A172 (cell line): ENCODE measurements at places on chromosomes 5 and 9. TPM values are rescaled to one million over a fixed set of nuclear protein-coding genes. Genes with fewer than 3 reads are reported as not detected.

DNA sequence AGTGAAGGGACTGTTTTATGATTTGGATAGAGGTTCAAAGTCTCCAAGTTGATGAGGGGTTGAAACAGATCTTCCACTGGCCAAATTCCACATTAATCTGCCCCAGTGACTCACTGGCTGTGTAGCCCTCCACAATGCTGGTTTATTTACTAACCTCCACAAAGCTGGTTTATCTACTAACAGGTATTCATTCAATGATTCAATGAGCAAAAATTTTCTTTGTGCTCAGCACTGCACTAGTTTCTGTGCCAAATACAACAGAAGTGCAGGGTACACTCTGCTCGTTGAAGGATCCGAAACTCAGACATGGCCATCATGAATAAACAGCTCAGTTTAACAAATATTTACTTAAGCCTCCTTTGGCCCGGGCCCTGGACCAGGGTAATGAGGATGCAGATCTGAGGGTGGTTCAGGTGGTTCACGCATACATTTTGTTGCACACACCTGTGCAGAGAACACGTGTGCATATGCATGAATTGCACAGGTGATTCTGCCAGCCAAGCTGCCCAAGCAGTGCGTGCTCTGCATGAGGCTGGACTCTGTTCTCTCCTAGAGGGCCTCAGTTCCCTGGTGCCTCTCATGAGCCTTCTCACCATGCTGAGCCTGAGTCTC is 71.0 kb downstream of the SH3PXD2B start:
- peak; percentile 67 for DNase-seq

GRCh38 chr5:4386152-4386551 is 754.0 kb upstream of the ADAMTS16 start:
- DNase-seq, result no peak

- DNase-seq, result no peak
These were observed 579 bp upstream of the ASTN2 start for GRCh38 chr9:117415358-117415914.

- no peak for DNase-seq
These were observed 828 bp upstream of the TRIO start for GRCh38 chr5:14142202-14142826.

DNA sequence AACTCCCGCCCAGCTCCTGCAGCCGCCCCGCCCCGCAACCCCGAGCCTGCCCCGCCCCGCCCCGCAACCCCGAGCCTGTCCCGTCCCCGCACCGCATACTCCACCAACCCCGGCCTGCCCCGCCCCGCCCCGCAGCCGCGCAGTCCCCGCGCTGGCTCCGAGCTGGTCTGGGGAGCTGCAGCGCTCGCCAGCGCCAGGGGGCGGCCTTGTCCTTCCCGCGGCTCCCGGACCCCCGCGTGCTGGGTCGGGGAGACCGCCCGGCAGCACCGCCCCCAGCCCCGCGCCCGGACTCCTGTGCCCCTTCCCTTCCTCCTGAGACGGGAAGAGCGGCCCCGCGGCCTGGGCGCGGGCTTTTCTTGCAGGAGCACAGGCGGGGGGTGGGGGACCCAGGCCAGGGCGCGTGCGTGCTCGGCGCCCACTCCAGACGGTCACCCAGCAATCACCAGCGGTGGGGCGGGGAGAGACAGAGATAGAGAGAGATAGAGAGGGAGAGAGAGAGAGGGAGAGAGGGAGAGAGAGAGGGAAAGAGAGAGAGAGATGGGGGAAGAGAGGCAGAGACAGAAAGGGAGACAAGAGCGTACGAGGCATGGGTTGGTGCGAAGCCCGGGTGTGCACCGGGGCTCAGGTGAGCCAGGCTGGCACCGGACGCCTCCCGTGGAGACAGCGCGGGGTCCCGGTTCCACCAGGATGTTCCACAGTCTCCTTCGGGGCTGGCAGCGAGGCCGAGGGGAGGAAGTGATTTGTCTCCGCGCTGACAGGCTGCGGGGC is 14.7 kb upstream of the TMEM250 start:
- no peak for DNase-seq

DNA sequence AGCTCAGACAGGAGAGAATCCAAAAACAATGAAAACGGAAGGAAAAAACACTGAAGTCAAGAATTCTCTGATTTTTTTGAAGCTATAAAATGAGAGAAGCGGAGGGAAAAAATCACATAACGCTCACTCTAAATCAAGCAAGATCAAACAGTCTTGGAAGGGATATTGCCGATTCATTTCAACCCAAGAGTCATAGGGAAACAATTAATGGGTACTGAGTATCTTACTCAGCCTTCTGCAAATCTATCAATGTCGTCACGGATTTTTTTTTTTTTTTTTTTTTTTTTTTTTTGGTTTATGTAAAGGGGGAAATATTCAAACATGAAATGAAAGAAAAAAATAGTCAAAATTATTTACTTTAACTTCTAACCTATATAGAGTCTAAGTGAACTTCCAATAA is 9.5 kb downstream of the MEF2C start:
- DNase-seq, result no peak

- DNase-seq, result no peak
These were observed 19.0 kb downstream of the SEC61B start for GRCh38 chr9:99241106-99241505.

DNA sequence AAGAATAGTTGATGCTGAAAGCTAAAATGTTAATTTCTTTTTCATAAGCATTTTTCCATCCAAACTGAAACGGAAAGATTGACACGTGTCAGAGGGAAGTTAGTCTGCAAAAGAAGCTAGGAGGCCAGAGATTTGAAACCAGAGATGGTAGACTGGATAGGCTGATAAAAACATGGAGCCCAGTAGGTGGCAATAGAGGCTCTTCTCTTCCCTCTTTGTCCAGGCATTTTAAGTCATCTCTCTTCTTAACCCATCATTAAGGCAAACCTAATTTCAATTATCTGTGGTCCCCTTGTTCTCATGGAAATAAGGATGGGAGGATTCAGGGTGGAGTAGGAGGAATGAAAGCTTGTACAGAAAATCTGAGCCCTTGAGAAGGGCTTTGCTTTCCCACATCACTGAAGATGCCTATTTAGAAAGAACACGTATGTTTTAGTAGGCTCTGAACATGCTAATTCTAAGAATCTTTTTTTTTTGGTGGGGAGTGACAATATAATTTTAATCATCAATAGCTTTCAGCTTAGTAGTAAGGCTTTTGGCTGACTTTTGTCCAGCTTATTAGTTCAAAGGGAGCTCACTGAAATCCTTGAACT is 66.6 kb downstream of the ZNF474 start:
- DNase-seq, result peak; percentile 76

- DNase-seq, result no peak
These were observed 450.1 kb upstream of the ACTBL2 start for GRCh38 chr5:57932761-57933160.

GRCh38 chr9:7056254-7056653 is 298.5 kb downstream of the KDM4C start:
- DNase-seq, result no peak

- DNase-seq, result no peak
These were observed 10.5 kb downstream of the FBXO4 start for GRCh38 chr5:41935544-41935943.

DNA sequence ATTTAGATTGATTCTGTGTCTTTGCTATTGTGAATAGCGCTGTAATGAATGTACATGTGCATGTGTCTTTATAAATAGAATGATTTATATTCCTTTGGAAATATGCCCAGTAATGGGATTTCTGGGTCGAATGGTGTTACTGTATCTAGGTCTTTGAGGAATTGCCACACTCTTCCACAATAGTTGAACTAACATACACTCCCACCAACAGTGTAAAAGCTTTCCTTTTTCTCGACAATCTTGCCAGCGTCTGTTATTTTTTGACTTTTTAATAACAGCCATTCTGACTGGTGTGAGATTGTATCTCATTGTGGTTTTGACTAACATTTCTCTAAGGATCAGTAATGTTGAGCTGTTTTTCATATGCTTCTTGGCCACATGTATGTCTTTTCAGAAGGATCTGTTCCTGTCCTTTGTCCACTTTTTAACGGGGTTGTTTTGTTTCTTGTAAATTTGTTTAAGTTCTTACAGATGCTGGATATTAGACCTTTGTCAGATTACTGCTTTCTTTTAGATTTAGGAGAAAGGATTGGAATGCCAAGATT is 125.0 kb upstream of the NR5A1 start:
- DNase-seq, result peak; percentile 21

DNA sequence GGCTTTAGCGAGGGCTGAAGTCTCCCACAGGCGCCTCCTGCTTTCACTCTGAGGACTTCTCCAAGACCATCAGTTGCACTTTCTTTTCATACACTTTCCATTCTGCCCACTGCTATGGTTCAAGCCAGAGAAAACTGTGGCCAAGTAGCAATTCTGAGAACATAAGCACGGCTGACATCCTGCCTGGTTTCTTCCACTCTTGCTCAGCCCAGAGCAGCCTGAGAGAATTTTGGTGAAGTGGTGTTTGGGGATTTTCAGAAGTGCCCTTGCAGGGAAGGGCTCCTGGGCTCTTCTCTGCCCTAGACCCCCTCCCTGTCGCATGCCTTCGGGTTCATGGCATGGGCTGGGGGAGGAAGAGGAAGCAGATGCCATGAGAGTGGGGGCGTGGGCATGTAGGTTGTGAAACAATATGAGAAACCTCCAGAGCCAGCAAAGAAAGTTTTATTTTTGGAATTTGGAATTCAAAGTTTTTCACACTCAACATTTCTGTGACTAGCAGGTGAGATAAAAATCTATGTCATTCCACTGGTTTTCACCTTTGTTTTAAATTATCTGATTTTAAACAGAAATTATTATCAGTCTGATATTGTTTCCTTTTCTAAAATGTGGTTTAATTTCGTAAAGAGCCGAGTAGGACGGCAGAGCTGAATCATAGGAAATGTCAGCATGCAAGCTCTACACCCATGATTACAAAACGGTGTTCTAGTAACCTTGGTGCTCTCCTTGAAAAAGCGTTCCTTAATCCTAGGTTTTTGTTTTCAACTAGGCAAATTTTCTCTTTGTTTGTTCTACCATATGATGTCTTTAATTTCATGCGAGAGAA is 27.8 kb upstream of the TNFSF8 start:
- no peak for DNase-seq

- DNase-seq, result no peak
These were observed 22.5 kb downstream of the ZNF618 start for GRCh38 chr9:113898596-113898995.

Gene SUSD3
- not detected in 2 replicates for total RNA-seq

Gene CRHBP
- 0.14 TPM in 1 of 2 replicates, not detected in the other for total RNA-seq

Gene KIF20A
- 105 and 109 TPM in 2 replicates for total RNA-seq
